ENCODE measurements at places on chromosomes 11 and 22.

- DNase-seq = no peak
These were observed 9.0 kb upstream of the DLAT start for GRCh38 chr11:112016088-112016764.

GRCh38 chr22:28773461-28773867 is 969 bp downstream of the CCDC117 start:
- DNase-seq = no peak

DNA sequence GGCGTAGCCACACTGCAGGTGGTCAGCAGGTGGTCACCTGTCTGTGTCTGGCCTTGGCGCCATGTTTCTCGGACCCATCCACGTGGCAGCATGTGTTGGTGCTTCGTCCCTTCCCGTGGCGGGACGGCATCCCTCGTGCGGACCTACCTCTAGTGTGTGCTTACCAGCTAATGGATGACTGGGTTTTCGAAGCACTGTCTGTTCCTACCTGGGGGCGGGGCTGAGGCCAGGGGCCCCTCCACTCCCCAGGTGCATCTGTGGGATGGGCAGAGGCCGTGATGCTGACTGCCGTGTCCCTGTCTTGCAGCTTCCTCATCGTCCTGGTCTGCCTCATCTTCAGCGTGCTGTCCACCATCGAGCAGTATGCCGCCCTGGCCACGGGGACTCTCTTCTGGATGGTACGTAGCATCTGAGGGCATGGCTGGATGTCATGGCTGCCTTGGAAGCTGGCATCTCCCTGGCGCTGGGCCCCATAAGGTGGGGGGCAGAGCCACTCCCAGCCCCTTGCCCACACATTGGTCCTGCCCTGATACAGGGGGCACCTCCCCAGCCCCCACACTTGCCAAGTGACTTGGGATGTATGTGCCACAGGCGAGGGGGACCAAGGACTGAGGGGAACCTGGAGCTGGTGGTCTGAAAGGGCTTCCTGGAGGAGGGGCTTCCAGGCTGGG is 82.9 kb downstream of the KCNQ1 start:
- DNase-seq = no peak

DNA sequence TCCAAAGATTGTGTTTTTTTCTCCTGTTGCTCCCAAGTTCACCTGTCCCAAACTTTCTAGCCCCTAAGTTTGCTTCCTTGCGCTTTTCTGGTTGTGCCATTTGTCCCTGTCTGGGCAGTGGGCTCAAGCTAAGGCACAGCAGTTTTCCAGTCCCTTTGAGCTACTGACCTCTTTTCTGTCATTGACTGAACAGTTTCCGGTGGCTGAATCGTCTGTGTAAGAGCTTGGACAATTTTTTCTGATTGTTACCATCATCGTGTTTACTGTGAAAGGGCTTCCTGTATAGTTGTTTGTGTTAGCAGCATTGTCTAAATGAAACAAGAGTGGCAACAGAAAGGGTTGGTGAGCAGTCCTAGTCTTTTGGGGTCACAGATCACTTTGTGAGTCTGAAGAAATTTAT is 49.8 kb downstream of the BMAL1 start:
- no peak for DNase-seq

- DNase-seq = no peak
These were observed 937.1 kb downstream of the OPCML start for GRCh38 chr11:132595246-132595645.

DNA sequence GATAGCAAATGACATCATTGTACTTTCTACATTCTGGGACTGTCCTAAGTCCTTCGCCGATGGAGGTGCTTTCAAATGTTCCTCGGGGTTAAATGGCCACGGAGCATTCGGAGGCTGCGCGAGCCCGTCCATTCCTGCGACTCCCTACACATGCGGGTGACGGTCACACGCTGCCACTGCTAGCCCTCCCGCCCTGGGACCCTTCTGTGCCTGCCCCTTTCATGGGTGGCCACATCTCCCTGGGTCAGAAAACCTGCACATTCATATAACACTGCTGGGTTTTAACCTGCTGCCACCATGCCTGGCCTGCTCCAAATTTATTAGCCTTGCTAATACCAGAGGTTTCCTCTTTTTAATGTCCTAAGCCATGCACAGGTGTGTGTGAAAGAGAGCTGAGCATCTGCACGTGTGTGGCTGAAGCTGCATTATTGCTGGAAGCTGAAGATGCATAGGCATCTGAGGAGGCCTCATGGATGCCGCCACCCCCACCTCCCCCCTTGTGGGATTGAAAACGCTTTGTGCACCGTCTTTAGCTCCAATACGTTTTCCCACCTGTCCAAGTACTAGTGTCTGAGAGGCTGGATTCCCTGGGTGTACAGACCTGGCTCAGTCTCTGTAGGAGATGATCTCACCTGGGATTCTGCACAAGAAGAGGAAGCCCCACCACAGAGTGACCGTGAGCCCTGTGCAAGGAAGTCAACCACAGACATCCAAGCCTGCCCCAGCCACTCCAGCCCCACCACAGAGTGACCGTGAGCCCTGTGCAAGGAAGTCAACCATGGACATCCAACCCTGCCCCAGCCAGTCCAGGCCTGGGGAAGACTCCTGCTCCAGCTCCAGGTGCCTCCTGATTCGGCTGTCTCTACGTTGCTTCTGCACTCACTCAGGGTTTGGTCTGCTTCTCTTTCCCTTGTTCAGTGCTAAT is 626.4 kb downstream of the BRD1 start:
- no peak for DNase-seq

DNA sequence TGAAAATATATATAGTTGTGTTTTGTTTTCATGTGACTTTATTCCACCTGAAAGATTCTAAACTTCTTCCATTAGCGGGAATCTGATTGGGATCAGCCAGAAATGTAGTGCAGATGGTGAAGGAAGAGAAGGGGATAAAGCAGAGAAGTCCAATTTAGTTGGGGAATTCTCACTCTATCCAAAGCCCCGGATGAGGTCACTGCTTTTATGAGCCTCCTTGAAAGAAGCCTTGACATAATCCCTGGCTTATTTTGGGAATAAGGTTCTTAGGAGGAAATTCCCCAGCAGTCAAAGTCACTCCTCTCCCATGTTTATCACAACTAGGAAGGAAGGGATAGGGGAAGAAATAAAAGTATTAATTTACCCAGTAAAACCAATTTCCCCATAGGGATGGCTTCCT is 41.1 kb downstream of the OSBP start:
- no peak for DNase-seq

DNA sequence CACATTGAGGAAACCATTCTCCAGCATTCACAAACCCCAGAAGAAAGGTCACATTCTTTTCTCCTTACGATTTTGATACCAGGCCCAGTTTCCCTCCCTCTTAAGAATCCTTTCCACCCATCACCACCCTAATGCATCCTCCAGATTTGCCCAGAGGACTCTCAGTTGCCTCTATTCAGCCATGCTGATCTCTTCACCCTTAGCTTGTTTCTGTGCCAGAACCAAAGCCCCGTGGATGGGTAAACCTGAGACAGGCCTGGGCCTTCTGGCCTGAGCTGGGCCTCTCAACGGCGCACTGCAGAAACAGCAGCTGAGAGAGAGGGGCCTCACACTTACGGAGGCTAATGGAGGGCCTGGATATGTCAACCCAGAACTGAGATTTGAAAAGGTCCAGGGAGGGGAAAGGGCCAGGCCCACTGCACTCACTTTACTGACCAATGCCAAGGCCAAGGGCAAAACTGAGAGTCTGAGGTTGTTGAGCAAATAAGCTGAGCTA is 32.2 kb upstream of the OAF start:
- no peak for DNase-seq

GRCh38 chr11:86692317-86692716 is 19.9 kb upstream of the ME3 start:
- DNase-seq = no peak

- DNase-seq = no peak
These were observed 37.5 kb upstream of the RTL6 start for GRCh38 chr22:44535362-44536095.

- no peak for DNase-seq
These were observed 33.7 kb downstream of the PISD start for GRCh38 chr22:31628362-31628761.

GRCh38 chr11:122100037-122100755 is 15.8 kb downstream of the BLID start:
- no peak for DNase-seq

GRCh38 chr11:71336996-71337754 is 84.8 kb upstream of the SHANK2 start:
- no peak for DNase-seq

DNA sequence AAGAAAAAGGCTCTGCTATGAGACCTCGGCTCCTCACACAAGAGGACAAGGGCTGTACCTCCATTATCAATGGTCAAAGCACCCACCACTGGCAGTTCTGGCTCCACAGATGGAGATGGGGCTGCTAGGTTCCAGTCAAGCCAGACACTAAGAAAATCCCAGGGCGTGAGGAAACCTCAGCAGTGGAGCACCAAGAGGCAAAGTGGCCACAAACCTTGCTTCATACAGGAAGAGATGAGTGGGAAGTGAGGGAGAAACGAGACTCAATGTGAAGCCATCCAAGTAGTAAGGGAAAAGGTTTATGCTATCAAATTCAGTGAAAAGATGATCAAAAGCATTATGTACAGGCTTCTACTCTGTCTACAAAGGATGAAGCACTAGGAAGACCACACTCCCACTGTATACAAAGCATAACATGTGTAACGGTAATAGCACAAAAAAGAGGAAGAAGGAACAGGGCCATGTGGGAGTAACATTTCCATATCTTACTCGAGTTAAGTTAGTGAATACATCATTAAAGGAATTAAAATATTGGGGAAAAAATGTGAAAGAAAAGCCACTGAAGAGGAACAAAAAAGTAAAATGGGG is 27.0 kb downstream of the POLDIP3 start:
- no peak for DNase-seq

GRCh38 chr11:108914981-108915380 is 250.1 kb downstream of the DDX10 start:
- no peak for DNase-seq

GRCh38 chr11:32821917-32822560 is 7.7 kb upstream of the PRRG4 start:
- no peak for DNase-seq

DNA sequence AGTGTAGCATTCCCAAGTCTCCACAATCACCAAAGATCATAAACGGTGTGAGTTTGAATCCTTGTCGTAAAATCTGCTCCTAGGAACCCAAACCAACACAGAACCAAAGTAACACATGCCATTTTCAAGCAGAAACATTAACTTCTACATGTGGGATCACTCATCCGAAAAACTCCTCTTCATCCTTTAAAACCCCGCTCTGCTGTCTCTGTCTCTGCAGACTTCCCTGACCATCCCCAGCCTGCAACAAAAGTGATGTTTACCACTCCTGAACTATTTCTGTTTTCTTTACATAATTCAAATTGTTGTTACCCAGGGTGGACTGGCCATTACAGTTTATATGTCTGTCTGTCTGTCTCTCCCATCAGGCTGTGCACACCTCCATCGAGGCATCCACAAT is 54.0 kb downstream of the SLC1A2 start:
- no peak for DNase-seq

- no peak for DNase-seq
These were observed 425.9 kb downstream of the TMEM135 start for GRCh38 chr11:87463486-87464102.

DNA sequence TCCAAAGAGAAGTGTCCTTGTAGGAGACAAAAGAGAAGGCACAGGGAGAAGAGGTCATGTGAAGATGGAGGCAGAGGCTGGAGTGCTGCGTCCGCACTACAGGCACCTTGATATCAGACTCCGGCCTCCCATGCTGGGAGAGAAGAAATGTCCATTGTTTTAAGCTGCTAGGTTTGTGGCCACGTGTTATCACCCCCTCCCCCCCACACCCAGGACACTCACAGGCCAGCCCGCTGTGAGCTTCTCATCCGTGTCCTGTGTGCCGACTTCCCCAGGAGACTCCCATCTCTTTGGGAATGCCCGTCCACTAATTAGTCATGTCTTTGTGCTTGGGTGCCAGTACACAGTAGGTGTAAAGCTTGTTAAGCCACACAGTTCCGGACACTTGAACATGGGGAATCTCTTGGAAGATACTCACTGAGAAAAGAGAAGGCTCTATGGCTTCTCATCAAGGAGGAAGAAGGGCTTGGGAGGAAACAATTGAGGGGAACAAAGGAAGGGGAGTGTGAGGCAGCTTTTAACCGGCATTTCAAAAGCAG is 1234.7 kb downstream of the TBC1D22A start:
- no peak for DNase-seq

- DNase-seq = no peak
These were observed 63.6 kb upstream of the PPARA start for GRCh38 chr22:46086577-46087335.

DNA sequence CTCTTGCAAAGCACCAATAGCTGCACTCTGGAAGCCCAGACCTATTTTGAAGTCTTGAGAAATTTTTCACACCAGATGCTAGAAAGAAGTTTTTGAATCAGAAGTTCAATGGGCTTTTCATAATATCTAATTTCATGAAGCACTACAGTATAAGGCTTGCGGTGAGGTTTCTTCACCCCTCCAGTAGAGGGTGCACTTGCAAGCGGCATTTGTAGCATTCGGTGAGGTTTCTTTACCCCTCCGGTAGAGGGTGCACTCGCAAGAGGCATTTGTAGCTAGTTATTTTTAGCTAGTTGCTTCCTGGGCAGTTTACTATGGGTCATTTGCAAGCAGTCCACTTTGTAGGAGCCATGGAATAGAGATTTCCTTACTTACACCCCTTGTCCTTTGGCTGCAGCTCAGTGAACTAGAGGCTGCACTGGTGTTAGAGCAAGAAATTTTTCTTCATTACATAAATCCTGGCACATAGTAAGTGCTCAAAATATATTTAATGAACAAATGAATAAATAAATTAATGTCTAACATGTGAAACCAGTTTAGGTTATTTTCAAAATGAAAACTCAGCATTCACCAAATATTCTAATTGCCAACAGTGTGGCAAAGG is 7.8 kb upstream of the NOX4 start:
- no peak for DNase-seq

Data from cortex of kidney (tissue), 1 donor.